ENCODE measurements at places on chromosomes 4 and X.

- no peak for DNase-seq
These were observed 191.4 kb downstream of the SPRY1 start for GRCh38 chr4:123587983-123588494.

DNA sequence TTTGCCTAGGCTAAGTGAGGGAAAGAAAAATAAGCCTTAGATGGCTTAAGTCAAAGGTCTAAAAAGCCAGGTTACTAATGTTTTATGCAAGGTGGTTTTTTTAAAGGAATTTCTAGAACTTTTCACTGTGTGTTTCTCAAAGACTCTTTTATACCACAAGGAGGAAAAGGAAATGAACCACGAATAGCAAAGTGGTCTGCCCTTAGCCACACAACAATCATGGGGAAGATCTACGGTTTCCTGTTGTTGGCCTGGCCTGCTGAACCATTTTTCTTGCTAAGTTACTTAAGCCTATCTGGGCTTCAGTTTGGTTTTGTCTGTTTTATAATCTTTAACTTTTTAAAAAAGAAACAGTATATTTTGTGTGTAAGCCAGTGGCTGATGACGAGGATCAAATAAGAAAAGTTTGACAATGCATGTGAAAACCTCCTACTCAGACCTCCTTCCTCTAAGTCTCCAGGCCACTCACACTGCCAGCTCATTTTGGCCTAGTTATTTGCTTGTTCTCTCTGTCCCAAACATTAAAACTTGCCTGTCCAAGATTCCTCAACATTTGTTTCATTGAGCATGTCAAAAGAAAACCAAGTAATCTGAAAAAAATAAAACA lies 56.7 kb upstream of the COL25A1 start:
- DNase-seq, result no peak

DNA sequence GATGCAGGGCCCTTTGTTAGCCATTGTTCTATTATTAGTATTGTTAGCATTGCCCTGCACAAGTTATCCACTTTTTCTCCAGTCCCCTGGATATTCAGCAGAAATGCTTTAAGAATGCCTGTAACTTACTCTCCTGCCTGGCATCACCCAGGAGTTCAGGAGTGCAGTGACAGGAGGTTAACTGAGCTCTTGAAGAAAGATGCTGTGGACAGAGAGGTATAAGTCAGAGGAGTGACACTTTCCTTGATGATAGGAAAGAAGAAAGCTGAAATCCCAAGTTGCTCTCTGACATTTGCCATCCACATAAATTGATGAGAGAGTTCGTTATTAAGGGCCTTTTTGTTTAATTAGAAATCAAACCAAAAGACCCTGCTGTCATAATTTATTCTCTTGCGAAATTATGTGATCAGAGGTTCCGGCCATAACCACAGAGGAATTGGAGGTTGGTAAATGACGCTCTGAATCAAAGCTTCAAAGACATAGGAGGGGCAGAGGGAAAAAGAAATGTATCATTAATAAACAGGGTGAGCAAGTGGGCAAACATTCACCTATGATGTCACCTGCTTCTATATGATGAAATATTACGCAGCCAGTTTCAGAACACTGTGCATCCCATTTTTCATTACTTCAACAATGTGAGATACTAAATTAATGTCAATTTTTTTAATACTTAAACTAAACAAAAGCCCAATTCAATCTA lies 230.2 kb upstream of the JADE1 start:
- DNase-seq, result no peak

GRCh38 chr4:10837151-10837550 lies 152.6 kb upstream of the CLNK start:
- DNase-seq, result no peak

DNA sequence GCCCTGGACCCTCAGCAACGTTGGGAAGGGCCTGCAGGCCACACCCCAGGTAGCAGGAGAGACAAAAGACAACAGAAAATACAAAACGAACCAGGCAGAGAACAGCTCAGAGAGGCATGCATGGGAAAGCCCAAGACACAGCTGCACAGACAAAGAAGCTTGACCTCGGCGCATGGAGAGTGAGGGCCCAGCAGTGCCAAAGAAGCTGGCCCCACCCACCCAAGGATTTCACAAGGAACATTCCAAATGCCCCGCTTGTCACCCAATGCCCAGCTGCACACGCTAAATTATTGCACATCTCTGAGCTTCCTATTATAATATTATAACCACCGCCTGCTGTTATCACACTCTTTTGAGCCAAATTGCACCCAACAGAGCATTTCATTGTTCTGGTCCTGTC lies 147.7 kb upstream of the TBL1X start:
- DNase-seq, result no peak

All from activated CD4-positive, CD25-positive, alpha-beta regulatory T cell treated with anti-CD3 and anti-CD28 coated beads, Interleukin-2, amount 50 U/mL, for 16 hours (primary cell).